ENCODE measurements at places on chromosomes 1 and 21.
A peak's percentile ranks its signal among the peaks of the same experiment; 100 is the strongest.

GRCh38 chr1:65064981-65065380 lies 83.0 kb upstream of the AK4 start:
- DNase-seq = no peak

DNA sequence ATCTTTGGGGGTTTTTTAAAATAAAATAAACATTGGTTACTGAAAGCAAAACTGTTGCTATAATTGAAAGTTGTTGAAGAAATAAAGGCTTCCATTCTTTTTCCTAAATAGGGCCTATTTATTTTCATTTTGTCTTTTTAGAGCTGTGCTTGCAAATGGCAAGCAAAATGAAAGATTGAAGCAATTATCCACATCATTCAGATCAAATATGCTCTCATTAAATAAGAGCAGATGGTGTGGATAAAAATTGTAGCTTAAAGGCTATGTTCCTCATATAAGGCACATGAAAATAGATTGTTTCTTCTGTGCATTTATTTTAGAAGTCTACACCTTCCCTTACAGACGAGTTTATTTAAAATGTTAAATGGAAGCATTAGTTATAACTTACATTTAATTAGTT lies 1317.7 kb downstream of the MRPL39 start:
- DNase-seq = no peak

- DNase-seq = no peak
These were observed 22.9 kb downstream of the ATP2B4 start for GRCh38 chr1:203649551-203649998.

DNA sequence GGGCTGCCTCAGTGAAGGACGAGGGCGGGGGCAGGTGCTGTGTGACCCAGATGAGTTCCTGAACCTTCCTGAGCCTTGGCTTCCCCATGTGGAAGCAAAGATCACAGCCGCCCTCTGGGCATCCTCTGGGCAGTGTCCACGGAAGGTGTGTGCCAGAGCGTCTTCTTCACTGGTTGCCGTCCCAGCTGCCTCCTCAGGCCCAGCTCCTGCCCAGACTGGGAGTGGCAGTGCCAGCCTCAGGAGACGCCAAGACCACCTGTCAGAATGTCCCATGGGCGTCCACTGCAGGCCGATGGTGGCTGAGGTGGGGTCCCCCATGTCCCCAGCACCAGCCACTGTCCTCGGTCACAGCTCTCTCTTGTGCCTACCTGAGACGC lies 10.2 kb downstream of the ARHGEF16 start:
- DNase-seq = no peak

DNA sequence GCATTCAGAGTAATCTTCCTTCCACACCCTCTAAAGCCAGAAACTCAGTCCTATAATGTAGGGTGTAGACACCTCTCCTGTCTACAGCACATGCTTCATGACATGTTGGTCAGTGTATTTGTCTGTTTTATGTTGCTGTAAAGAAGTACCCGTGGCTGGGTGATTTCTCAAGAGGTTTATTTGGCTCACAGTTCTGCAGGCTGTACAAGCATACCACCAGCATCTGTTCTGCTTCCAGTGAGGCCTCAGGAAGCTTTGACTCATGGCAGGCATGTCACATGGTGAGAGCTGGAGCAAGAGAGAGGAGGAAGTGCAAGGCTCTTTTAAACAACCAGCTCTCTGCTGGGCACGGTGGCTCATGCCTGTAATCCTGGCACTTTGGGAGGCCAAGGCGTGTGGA lies 12.1 kb downstream of the PLOD1 start:
- DNase-seq = no peak

DNA sequence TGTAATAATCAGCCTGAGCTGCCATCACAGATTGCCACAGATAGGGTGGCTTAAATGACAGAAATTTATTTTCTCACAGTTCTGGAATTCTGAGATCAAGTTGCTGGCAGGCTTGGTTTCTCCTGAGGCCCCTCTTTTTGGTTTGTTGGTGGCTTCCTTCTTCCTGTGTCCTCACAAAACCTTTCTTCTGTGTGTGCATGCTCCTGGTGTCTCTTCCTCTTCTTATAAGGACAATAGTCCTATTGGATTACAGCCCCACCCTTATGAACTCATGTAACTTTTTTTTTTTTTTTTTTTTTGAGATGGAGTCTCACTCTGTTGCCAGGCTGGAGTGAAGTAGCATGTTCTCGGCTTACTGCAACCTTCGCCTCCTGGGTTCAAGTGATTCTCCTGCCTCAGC lies 41.0 kb upstream of the F3 start:
- DNase-seq = no peak

GRCh38 chr21:37675202-37675801 lies 241.0 kb downstream of the KCNJ6 start:
- DNase-seq = peak; percentile 30

- DNase-seq = no peak
These were observed 112.3 kb upstream of the GADD45A start for GRCh38 chr1:67572594-67573221.

- no peak for DNase-seq
These were observed 1441.0 kb downstream of the BRINP3 start for GRCh38 chr1:189036628-189037027.

- no peak for DNase-seq
These were observed 98.5 kb downstream of the TRIM11 start for GRCh38 chr1:228308085-228308601.

GRCh38 chr1:9317591-9318417 lies 25.1 kb downstream of the SPSB1 start:
- DNase-seq = no peak

DNA sequence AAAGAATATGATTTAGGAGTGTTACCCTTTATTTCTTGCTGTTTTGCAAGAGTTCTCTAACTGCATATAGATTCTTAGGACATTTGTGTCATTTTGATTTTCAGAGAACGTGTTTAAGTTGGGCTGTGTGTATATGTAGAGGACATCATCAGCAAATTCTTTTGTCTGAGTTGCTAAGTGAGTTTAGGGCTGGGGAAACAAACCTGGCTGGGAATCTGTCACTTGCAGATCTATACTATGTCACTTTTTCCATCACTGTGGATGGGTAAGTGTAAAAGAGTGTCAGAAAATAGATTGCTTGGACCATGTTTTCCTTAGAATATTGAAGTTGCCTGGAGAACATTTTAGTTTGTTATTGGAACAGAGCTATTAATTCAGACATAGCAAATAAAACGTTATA lies 349.1 kb upstream of the NEGR1 start:
- DNase-seq = no peak
